ENCODE measurements at places on chromosomes 5 and 9.

DNA sequence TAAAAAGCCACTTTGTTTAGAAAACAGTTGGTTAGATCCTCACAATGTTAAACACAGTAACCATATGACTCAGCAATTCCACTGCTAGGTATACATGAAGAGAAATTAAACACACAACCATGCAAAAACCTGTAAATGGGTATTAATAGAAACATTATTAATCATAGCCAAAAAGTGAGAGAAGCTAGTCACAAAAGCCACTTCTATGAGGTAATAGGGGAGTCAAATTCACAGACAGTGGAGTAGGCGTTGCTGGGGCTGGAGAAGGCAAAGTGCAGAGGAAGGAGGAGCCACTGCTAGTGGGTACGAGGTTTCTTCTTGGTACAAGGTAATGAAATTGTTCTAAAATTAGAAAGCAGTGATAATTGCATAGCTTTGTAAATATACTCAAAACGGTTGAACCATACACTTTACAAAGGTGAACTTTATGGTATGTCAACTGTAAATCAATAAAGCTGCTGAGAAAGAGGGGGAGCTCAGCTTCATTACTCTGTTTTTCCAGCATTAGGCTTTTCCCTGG, 364.4 kb downstream of the GADD45G start:
- no peak for DNase-seq

DNA sequence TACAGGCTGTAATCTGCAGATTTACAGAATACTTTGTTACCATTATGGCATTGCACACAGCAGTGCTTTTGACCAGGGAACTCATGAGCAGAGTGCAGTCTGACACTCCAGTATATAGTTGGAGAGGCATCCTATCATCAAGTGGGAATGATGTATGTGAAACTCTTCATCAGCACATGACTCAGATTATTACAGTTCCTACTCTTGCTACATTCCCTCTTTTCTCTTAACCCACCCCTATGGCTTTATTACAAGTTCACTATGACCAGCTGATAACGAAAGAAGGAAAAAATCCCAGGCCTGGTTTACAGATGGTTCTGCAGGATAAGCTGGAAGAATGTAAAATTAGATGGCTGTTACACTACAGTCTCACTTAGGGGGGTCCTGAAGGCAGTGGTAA, 385.9 kb downstream of the RASEF start:
- no peak for DNase-seq

DNA sequence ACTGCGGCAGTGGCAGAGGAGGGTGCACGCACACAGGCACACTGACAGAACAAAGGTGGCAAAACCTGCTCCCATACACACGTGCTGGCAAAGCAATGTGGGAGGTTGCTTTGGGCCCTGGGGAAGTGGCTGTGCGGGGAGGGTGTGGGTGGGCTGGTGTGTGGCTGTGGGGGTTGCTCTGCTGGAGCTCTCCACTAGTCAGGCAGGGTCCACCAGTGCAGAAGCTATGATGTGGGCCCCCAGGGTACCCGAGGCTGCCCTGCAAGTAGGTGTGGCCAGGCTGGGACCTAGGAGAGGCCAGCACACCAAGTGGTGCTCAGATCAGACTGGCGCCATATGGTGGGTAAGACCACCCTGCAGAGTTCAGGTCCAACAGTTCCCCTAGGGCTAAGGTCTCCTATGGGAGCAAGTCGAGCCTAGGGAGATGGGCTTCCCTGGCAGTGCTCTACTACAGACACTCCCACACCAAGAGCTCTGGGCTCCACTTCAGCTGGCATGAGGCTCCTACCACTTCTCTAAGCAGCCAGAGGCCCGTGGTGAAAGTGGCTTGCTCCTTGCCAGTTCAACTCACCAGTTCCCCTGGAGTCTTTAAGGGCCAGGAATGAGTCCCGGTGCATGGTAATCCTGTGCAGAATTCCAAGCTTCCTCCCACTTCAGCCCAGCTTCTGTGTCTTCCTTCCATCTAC, 46.2 kb upstream of the IFNE start:
- DNase-seq = no peak

GRCh38 chr5:114179134-114179533, 182.7 kb upstream of the KCNN2 start:
- no peak for DNase-seq

- no peak for DNase-seq
Observed at GRCh38 chr5:82105457-82105856, 133.6 kb downstream of the ATG10 start.

- DNase-seq = no peak
Observed at GRCh38 chr5:100249884-100250269, 285.3 kb upstream of the FAM174A start.

DNA sequence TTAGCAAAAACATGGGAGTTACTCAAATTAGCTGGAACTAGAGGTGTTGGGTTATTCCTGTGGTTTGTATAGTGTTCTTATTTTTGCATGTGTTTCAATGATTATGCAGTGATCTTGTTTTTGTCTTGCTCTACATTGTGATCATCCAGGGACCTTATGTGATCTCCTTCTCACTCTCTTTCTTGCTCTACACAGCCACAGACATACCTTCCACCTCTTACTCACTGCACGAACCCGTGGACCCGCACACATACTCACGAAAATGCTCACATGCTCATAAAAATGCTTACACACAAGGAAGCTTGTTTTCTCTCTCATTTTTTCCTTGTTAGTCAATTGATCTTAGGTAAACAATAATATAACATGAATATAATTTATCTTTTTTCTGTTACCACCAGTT, 187.1 kb downstream of the KDM4C start:
- DNase-seq = no peak

GRCh38 chr5:73451224-73452130, 2.9 kb upstream of the FOXD1 start:
- DNase-seq = peak; percentile 83

- DNase-seq = no peak
Observed at GRCh38 chr5:98933445-98934072, 4.8 kb upstream of the CHD1 start.

GRCh38 chr9:4339357-4339756, 39.5 kb upstream of the GLIS3 start:
- peak; percentile 64 for DNase-seq

GRCh38 chr5:150313921-150314716, 11.4 kb upstream of the ARSI start:
- DNase-seq = no peak

DNA sequence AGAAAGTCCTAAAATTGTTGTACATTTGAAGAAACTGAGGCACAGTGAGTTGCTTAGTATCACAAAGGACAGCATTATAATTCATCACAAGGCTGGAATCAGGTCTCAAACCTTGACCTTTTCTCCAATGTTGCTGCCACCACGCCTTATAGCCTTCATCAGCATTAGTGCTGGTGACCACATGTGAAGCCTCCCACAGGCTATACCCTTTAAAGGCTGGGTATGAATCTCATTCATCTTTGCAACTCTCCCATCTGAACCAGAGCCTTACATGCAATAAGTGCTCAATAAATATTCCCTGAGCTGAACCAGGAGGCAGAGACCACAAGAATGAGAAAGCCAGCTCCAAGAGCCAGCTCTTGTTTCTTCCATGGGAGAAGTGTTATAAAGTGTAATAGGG, 104.7 kb downstream of the SPOCK1 start:
- DNase-seq = no peak

- DNase-seq = no peak
Observed at GRCh38 chr5:448061-448765, 5.2 kb downstream of the EXOC3 start.

GRCh38 chr9:33374190-33374589, 28.2 kb downstream of the AQP7 start:
- no peak for DNase-seq

DNA sequence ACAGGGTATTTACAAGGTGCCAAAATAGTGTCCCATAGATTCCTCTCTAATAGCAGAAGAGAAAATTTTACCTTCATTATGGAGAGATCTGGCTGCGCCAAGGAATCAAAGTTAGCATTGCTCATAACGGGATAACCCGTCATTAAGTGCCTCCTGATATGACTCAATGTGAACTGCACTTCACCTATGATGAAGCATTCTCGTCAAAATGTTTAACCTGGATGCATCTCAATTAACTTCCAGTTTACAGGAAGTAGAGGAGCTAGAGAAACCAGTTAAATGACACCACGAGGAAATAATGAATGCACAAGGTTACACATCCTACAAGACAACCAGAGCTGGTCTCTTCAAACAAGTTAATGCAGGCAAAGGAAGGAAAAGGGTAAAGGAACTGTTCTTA, 17.2 kb downstream of the FBXW11 start:
- DNase-seq = no peak

Measured in SK-N-SH (cell line).